ENCODE measurements at places on chromosomes 16 and 17.

DNA sequence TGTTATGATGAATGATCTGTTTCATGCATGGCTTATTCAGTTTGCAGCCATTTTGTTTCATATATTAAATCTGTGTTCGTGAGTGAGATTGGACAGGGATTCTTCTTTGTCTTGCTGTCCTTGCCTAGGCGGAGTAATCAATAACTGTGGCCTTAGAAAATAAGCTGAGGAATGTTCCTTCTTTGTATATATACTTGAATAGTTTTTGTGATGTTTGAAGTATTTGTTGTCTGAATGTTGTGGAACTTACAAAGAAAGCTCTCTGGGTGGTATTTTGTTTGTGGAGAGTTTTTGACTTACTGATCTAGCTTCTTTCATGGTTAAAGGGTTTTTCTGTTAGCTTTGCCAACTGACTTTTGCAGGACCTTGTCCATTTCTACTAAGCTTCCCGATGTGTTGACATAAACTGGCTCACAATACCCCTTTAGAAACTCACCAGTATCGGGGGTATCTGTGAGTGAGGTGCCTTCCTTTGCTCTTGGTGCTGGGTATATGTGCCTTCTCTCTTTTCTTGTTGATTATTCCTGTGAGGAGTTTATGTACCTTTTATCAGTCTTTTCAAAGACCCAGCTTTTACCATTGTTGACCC is 166.2 kb downstream of the RPTOR start:
- no peak for DNase-seq

GRCh38 chr17:38608648-38609047 is 2.9 kb upstream of the SRCIN1 start:
- no peak for DNase-seq

DNA sequence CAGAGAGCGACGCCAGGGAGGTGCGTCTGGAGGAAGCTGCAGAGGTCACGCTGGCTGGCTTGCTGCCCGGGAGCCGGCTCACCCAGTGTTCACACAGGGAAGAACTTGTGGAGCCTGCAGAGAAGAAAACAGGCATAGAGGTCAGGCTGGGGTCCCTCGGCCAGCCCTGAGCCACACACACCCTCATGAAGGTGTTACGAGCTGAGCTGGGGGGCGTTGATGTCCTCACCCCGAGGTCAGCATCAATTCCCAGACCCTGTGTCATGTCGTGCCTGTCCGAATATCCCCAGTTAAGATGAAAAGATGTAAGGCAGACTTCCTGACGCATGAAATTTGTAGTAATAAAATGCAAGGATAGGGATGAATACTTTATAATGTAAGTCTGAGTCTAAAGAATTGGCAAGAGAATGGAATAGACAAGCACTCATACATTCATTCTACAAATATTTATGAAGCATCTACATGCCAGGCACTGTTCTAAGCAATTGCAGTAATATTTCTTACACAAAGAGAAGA is 77.1 kb downstream of the USP31 start:
- no peak for DNase-seq

- no peak for DNase-seq
Measured at GRCh38 chr16:1100084-1100800, 4.2 kb upstream of the C1QTNF8 start.

DNA sequence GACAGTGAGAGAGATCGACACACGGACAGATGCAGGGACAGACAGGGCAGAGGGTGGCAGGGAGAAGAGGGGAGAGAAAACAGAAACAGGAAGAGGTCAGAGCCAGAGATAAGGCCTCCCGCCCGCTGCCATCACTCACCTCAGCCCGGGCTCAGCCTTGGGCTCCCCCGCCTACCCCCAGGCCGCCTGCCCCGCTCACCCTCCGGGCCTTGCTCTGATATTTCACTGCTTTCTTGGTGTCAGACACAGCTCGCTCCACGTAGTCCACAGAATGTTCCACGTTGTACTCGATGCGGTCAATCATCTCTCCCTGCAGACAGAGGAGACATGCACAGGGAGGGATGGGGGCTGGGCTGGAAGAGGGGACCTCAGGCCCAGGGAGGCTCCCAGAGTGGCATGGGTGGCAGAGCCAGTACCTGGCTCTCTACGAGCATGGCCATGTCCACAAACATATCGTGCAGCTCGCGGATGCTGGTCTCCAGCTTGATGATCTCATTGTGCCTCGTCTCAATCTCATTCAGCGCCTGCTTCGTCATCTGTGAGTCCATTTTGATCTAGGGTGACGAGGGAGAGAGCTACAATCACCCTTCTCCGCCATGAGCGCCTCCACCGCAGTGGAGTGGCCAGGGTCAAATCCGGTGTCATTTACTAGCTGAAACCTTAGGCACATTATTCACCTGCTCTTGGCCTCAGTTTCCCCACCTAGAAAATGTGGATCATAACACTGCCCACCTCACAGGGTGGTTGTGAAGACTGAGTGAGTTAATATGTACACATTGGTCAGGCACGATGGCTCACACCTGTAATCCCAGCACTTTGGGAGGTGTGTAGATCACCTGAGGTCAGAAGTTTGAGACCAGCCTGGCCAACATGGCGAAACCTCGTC is 8.2 kb downstream of the HSD3B7 start:
- DNase-seq: no peak

GRCh38 chr17:49581648-49581998 is 6.0 kb downstream of the NXPH3 start:
- no peak for DNase-seq

DNA sequence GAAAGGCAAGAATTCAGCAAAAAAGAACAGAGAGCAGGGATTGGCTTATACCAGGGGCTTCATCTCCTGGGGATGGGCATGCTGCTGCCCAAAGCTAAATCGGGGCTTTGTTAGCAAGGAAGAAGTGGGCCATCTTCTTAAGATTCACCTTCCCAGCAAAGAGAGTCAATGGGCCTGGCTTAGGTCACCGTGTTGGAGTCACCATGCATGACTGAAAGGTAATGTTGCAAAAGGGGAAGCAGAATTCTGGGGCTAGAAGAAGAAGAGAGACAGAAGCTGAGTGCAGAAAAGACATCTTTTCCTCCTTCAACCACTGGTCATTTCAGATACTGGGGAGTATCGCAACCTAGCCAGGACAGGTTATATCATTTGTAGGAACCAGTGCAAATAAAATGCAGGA is 76.3 kb upstream of the KIFC3 start:
- DNase-seq: no peak

DNA sequence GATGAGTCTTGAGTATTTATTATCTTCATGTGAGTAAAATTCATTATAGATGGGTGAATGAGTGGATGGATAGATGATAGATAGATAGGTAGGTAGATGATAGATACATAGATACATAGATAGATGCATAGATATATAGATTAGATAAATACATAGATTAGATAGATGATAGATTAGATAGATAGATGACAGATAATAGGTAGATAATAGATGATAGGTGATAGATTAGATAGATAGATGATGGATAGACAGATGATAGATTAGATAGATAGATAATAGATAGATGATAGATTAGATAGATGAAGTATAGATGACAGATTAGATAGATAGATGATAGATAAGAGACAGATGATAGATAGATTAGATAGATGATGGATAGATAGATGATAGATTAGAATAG is 21.8 kb upstream of the WFIKKN2 start:
- DNase-seq: no peak

DNA sequence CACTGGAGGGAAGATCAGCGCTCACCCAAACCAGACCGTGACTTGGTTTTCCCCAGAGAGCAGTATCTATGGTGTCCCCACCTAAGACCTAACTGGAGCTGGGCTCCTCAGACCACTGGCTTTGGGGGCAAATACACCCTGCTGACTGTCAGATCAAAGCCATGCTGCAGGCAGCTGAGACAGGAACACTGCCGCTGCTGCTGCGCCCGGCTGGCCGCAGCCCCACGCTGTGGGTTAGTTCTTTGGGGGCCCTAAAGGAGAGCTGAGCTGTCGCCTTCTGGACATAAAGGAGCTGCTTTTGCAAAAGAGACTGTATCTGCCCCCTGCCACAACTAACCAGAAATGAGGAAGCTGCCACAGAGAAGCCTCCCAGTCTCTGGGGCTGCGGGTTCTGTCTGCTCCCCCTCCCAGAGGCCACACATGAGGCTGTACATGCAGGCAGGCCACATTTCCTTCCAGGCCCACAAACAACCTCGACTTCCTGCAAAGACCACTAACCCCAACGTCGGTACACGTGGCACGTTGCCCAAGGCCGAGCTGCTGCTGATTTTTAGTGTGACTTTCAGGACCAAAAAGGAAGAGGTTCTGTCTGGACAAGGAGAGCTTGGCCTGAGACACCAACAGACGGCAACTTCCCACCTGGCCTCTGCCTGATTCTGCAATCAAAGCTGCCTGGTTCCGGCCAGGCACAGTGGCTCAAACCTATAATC is 18.2 kb upstream of the ABR start:
- DNase-seq: no peak

DNA sequence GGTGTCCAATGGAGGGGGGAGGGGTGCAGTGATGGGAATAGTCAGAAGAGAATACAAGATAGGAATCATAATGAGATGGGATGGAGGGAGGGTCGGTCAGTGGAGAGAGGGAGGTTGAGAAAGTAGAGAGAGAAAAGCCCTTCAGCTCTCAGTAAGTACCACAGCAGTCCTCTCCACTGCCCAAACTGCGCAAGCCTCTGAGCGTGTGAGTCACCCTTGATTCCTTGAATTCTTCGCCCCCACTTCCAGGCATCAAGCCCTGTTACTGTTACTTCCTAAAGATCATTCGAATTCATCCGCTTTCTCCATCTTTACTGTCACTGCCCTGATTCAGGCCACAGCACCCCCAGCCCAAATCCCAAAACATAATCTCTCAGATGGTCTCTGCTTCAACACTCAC is 2.5 kb downstream of the GUCY2D start:
- DNase-seq: no peak

DNA sequence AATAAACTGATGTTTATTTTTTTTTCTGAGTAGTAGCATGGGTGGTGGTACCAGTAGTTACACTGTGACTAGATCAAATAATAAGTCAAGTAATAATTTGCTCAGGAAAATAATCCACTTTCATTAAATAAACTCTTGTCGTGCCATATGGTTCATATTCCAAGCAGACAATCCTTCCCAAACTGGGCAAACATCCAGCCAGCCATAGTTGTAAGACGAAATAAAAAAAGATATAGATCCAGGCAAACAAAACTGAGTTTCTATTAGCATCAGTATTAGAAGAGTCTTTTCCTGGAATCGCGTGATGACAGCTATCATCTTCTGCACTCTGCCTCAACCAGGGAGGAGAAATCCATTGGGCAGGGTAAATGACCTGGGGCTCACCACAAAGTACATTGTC is 508.4 kb upstream of the GOT2 start:
- no peak for DNase-seq

DNA sequence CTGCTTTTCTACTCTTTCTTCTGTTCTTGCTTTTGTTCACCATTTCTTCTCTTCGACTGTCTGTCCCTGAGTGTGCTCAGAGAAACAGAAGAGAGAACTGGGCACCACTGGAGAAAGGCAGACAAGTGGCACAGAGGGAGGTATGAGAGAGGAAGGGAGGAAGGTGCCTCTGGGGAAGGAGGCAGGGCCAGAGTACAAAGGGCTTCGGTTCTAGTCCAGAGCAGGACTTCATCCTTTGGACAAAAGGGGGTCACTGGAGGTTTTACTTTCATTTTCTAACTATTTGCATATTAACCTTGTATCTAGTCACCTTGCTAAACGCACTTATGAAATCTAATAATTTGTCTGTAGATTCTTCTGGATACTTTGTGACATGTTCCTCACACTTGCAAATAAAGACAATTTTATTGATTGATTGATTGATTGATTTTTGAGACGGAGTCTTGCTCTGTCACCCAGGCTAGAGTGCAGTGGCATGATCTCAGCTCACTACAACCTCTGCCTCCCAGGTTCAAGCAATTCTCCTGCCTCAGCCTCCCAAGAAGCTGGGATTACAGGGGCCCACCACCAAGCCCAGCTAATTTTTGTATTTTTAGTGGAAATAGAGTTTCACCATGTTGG is 13.5 kb downstream of the ITGB4 start:
- no peak for DNase-seq

- DNase-seq: no peak
Measured at GRCh38 chr16:1823821-1824220, 2.8 kb downstream of the HAGH start.

Data from stimulated activated CD4-positive, alpha-beta T cell treated with anti-CD3 and anti-CD28 coated beads, Interleukin-12 subunit alpha, Interleukin-12 subunit beta, amount 100 ng/mL, for 24 hours (primary cell).